ENCODE measurements at places on chromosomes 1 and 21. TPM values are rescaled to one million over a fixed set of nuclear protein-coding genes. Genes with fewer than 3 reads are reported as not detected.
A peak's percentile ranks its signal among the peaks of the same experiment; 100 is the strongest.

CTSE gene
- not detected for total RNA-seq

GRCh38 chr1:77010937-77011336 is 143.7 kb downstream of the ST6GALNAC5 start:
- no peak for DNase-seq

- DNase-seq, result no peak
These were observed 177.4 kb downstream of the IGSF21 start for GRCh38 chr1:18284805-18285537.

DNA sequence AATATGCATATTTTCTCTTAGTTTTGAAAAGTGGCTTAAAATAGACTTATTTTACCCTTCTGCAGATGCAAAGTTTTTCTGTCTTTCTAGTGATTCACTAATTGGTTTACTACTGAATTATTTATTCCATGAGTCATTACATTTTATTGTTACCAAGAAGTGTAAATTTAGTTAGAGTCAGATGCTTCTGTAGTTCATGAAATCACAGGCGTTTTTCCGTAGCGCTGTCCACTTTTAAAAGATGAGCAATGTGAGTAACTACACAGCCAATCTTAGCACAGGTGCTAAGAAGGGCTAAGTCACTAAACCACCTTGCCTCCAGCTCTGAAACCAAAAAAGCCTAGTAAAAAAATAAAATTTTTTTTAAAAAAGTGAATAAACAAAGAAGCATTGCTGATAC is 24.7 kb downstream of the RGS13 start:
- no peak for DNase-seq

ATP1A4 gene
- 0.14 TPM for total RNA-seq

DNA sequence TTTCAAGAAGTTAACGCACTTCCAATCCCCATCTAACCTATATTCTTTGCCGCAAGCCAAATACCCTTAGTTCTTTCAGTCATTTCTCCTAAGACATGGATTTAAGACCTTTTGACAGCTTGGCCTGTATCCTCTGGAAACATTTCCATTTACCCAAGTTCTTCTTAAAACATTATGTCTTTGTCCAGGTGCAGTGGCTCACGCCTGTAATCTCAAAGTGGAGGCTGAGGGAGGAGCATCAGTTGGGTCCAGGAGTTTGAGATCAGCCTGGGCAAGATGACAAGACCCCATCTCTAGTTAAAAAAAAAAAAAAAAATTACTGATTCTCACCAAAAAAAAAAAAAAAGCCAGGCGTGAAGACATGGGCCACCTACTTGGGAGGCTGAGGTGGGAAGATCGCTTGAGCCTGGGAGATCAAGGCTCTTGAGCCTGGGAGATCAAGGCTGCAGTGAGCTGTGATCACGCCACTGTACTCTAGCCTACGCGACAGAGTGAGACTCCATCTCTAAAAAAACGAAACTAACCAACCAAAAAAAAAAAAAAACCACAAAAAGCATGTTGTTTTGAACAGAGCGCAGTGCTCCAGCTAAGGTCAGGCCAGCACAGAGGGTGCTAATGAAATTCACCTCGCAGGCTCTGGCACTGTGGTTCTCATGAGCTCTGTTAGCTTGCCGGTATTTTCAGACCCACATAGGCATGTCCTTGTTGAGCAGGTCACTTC is 36.0 kb downstream of the NUAK2 start:
- DNase-seq, result no peak

LDLRAD1 gene
- total RNA-seq, result not detected

DNA sequence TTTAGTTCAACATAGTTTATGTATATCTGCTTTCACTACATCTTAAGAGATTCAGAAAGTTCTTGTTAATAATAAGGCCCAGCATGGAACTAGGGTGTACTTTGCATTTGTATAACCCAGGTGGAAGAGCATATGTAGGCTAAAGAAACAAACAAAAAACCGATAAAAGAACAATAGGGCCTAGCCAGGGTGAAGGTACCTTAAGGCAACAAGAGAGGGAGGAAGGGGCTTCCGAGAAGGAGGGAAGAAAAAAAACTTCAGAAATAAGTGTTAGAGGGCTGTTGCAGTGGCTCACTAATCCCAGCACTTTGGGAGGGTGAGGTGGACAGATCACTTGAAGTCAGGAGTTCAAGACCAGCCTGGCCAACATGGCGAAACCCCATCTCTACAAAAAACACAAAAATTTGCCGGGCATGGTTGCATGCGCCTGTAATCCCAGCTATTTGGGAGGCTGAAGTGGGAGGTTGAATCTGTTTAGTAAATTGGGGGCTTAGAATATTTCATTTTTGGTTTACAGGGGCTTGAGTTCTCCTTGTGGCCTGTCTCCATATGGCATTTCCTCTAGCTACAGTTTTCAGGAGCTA is 4.7 kb upstream of the SPATA45 start:
- no peak for DNase-seq

ANGPTL3 gene
- total RNA-seq, result not detected

GRCh38 chr1:21931171-21932093 is 5.7 kb downstream of the HSPG2 start:
- peak; percentile 71 for DNase-seq

DNA sequence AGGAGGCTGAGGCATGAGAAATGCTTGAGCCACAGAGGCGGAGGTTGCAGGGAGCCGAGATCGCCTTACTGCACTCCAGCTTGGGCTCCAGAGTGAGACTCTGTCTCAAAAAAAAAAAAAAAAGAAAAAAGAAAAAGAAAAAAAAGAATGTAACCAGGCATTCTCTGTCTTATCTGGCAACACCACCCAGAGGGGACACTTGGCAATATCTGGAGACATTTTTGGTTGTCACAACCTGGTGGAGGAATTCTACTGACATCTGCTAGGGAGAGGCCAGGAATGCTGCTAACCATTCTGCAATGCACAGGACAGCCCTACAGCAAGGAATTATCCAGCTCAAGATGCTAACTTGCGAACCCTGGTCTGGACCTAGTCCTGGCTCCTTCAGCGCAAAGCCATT is 2.3 kb upstream of the CNR2 start:
- DNase-seq, result no peak

YTHDF2 gene
- total RNA-seq, result 44.5 TPM

GRCh38 chr1:89287181-89288050 is 14.8 kb upstream of the GBP5 start:
- DNase-seq, result no peak

GRCh38 chr1:247487057-247487456 is 29.2 kb upstream of the OR2B11 start:
- DNase-seq, result no peak

DNA sequence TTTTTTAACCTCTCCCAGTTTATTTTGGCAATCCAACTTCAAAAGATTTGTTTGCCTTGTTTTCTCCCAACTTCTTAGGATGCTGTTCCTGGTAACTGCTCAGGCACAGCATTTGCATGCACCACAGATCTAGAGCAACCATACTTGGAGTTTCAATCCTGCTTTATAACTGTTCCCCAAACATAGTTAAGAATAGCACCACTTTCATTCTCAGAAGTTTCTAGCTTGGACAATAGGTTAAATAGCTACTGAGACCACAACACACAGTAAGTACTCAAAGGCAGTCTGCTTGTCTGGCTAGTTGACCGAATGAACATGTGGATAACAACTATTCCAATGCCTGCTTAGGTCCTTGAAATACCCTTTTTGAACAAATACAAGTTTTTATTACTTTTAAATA is 76.8 kb downstream of the FOXJ3 start:
- no peak for DNase-seq

- DNase-seq, result no peak
These were observed 49.7 kb downstream of the LRRC8C start for GRCh38 chr1:89682611-89683010.

OLFM3 gene
- total RNA-seq, result not detected

PODN gene
- 19.5 TPM for total RNA-seq

- DNase-seq, result no peak
These were observed 26.9 kb downstream of the UCK2 start for GRCh38 chr1:165854101-165854845.

GRCh38 chr1:49183489-49183888 is 406.8 kb upstream of the BEND5 start:
- no peak for DNase-seq

DNA sequence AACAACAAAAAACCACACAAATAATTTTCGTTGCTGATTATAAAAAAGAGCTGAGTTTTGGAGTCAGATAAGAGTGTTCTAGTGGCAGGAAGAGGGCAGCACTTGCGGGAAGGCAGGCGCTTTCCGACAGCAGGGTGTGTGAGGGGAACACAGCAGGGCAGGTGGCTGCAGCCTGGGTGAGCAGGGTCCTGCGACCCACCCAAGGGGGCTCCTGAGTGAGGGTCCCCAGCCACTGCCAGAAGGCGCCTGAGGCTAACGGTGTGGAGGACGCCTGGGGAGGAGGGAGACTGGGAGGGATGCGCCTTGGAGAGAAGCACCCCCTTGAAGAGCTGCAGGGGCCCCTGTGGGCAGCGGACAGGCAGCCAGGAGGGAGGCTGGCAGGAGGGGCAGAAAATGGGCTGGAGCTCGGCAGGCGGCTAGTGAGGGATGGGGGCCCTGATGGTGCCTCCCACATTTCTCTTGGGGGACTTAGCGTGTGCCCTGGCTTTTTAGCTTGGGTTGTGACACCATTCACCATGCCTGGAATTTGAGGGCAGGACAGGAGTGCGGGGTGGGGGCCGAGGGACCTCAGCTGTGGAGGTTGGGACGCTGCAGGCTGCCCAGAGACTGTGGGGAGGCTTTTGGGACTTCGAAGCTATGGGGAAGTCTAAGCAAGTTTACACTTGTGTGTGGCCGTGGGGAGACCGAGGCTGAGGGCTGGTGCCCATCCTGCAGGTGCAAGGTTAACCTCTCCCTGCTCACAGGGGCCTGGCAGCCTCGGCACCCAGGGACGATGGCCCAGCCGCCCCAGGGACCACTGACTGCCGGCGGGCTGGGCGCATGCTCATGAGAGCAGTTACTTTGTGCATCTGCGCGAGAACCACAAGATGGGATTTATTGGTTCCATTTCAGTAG is 111.4 kb downstream of the SIK1 start:
- DNase-seq, result no peak

DNA sequence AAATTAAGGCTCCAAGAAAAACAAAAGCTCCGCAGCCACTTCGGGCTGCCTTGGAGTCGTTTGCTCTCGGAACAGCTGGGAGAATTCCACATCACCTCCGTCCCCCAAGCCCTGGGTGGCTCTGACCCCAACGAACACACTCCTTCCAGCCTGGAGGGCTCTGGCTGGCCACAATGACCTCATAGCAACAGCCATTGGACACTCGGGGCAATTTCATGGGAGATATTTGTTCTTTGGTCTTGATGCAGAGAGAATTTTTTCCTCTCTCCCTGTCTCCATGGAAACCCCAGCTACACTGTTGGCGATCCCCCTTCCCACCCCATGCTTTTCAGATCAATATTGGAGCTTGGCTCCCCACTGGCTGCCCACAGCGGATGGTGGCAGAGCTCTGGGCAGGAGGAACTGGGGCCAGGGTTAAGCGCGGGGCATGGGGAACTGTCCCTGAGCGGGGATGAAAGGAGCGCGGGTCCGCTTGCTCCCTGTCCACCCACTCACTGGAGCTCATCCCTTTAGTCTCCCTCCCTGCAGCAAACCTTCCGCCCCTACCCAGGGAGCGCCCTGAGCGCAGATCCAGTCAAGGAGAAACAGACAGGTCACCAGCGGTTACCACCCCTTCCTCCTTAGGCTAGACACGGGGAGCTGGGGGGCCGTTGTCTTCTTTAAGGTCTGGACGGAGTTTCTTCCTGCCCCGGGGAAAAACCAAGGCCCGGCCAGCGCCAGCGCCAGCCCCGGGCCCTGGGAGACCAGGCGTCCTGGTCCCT is 1.2 kb downstream of the WNT4 start:
- no peak for DNase-seq

- DNase-seq, result no peak
These were observed 53.8 kb upstream of the HPDL start for GRCh38 chr1:45272913-45273371.

MIXL1 gene
- not detected for total RNA-seq

DNA sequence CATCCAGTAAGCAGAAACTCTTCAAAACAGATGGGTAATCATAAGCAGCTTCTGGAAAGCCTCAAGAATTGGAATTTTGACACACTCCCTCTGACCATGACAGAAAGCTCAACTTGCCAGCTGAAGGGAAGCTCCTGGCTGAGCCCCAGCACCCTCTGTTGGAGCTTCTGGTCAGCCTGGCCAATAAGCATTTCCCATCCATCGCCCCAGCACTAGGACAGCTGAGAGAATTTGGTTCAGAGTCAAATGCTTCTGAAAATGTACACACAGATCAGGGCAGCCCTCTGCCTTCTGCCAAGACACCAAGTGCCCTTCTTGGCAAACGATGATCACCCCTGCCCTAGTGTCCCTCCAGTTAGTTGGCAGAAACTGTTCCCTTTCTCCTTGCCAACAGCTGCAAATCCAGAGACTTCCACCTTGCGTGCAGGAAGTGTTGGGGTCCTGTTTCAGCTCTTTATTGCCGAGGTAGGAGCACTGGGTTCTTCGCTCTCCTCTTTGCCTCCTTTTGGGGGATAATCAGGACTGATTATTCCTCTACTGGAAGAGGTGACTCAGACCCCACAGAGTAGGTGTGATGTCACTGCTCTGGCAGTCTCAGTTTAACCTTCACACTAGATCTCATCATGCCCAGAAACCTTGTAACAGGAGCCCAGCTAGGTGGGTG is 11.9 kb downstream of the PIGV start:
- DNase-seq, result peak; percentile 74

SMG5 gene
- total RNA-seq, result 79.8 TPM

DNA sequence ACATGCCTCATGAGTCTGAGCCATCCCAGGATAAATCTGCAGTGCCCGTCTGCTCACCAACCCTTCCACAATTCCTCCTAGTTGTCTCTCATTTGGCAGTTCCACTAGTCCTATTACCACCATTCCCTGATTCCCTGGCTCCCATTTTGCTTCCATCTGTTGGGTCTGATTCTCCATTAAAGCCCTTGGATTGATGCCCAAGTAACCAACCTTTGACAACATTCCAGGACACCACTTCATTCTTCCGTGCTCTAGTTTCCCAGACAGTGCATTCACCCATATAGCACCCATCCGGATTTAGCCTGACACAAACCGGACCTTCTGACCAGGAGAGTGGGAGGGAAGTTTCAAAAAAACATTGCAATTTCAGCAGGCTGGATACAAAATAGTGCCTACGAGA is 189.4 kb upstream of the PALMD start:
- DNase-seq, result no peak

GRCh38 chr1:1969953-1970716 is 33.5 kb downstream of the CFAP74 start:
- DNase-seq, result no peak

DNA sequence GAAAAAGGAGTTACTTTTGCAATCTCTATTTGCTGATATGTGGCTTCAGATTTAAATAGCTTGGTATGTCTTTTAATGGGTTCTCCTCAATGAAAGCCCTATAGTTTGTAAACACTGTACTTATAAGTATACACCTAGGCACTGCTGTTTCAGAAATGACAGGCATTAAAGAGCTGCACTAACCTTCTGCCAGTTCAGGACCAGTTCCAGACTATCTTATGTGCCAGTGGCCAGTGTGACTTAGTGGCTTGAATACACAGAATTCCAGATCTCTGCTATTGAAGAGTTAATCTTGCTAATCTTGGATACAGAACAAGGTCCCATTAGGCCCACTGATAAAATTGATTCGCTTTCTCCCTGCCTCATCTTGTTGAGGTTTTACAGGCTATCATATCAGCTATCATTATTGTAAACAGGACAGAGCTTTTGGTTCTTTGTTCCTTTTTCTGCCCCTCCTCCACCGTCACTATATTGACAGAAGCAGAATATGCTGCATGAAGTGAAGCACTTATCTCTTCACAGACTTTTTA is 337.5 kb downstream of the LRRIQ3 start:
- DNase-seq, result no peak

PLPPR4 gene
- total RNA-seq, result 0.12 TPM

NPL gene
- total RNA-seq, result 2.7 TPM

FCN3 gene
- total RNA-seq, result 2.4 TPM
